ENCODE measurements at places on chromosomes 12 and 14.

GRCh38 chr14:42480255-42480654 lies 873.6 kb downstream of the LRFN5 start:
- no peak for DNase-seq

- DNase-seq = no peak
Observed at GRCh38 chr12:45637706-45638105, 91.8 kb upstream of the ARID2 start.

DNA sequence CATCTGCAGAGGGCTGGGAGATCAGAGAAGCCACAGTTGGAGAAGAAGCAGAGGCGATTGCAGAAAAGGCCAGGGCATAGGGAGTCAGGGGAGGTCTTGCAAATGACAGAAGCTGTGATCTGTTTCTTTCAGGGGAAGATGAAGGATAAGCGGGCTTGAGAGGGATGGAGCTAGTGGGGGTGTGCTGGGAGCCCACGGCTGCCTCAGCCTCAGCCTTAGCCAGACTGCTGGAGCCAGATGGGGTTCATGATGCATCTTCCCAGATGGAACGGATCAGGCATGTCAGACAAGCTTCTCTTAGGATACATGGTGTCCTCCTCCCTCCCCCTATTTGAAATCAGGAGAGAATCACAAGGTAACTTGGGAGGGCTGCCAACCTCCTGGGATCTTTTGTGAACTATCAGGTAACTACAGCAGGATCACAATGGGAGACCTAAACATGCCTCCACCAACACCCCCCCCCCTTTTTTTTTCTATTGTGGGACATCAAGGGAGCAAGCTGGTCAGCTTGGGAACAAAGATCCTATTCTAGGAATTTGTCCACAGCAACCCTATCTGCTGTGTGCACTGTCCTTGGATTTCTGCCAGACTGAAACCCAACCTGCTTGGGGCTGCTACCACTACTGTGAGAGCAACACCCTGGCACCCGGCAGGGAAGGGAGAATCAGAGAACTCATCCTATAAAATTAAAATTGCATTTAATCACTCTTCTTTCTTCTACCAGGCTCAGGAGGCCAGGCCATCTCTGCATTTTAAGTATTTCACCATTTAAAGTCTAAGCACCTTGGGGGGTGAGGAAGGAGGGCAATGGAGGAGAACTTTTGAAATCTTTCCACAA lies 10.7 kb upstream of the ATP2A2 start:
- DNase-seq = no peak

- no peak for DNase-seq
Observed at GRCh38 chr14:89332031-89332430, 85.0 kb downstream of the FOXN3 start.

DNA sequence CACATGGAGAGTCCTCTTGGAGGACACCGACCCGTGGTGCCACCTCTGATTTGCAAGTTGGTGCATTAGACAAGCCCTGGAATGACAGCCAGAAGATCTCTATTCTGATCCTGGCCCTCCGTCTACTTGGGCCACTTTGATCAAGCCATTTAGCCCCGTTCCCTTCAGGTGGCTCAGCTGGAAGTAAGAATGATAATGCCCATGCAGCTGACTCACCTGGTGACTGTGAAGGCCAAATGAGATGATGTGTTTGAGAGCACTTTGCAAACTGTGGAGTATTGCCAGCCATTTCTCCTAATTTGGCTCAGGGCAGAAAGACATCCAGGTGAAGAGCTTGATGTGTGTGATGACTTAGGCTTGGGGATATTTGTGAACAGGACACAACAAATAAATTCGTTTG lies 165.9 kb downstream of the ETV6 start:
- no peak for DNase-seq

DNA sequence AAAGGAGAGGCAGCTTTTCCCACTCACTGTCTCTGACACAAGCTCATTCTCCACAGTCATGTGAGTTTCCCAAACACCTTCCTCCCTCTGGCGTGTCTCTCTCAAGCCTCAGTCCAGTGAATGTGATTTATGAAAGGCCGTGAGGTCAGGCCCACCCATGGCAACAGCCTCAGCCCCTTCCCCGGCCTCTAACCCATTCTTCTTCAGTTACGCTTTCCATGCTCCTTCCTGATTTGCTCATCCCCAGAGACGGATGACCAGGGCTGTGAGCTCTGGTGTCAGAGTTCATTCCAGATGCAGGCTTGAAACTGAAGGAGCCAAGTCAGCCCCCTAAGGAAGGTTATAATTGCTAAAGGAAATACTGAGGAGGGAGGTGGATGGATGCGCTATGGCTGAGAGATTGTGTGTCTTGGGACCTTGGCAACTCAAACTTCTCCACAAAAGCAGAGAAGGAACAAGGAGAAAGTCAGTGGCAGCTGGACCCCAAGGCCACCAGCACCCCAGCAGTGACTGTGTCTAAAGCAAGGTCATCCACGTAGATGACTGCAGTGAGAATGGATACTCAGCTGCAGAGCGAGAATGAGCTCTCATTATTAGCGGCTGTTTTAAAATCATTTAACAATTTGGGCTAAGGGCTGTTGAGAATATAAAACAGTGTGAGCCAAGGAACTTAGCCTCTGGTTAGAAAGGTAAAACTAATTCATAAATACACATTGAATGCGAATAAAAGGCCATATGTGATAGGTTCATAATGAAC lies 84.1 kb downstream of the FBXL14 start:
- no peak for DNase-seq

- no peak for DNase-seq
Observed at GRCh38 chr12:1841586-1842182, 21.3 kb downstream of the LRTM2 start.

DNA sequence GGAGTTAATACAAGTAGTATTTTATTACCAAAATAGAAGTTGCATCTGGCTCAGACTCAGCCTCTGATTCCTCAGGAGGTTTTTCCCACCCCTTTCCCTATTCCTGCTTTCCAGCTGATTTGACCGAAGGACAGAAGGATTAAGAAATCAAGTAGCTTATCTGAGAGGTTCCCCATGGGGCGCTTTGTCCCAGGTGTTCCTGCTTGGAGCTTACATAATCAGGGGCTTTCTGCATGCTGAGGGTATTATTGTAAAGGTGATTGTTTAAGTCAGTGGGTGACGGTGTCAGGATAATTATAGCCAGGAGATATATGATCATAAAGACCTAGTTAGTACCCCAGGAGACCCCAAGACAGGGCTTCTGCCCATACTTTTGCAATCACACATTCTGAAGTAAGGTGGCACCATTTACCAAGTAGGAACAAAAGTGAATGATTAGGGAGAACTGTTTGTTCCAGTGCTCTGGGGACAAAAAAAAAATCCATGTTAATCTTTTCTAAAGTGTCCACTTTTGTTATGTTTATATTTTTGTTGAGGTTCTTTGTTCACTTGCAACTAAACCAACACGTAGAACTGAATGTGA lies 921.3 kb downstream of the NRXN3 start:
- no peak for DNase-seq

DNA sequence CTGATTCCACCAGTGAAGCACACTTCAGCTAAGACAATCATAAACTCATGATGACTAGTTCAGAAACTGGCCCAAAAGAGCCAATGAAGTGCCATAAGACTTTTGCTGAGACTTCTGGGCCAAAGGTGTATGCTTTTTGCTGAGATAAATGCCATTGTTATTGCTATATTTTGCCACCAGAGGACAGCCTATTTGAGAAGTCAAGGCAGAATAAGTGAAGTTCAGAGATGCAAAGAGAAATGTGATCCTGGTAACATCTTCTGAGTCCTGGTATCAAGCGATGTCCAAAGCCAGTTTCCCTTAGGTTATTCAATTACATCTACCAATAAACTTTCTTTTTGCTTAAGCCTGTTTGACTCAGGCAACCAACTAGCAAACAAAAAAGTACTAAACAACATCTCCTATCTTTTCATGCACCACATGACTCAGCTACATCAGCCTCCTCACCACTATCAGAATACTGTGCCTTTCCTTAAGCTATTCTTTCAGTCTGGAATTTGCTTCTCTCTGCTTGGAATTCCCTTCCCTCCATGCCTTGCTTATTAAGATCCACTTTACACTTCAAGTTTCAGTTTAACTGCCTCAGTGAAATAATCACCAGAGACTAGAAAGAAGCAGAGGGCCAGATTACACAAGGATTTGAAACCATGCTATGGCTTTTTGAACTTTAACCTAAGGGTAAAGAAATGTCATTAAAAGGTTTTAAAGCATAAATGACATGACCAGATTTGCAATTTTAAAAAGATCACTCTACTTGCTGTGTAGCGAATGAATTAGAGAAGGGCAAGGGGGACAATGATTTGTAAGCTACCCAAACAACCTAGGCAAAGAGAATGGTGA lies 14.0 kb downstream of the CRY1 start:
- DNase-seq = no peak

GRCh38 chr12:66365718-66366490 lies 63.6 kb downstream of the HELB start:
- no peak for DNase-seq

DNA sequence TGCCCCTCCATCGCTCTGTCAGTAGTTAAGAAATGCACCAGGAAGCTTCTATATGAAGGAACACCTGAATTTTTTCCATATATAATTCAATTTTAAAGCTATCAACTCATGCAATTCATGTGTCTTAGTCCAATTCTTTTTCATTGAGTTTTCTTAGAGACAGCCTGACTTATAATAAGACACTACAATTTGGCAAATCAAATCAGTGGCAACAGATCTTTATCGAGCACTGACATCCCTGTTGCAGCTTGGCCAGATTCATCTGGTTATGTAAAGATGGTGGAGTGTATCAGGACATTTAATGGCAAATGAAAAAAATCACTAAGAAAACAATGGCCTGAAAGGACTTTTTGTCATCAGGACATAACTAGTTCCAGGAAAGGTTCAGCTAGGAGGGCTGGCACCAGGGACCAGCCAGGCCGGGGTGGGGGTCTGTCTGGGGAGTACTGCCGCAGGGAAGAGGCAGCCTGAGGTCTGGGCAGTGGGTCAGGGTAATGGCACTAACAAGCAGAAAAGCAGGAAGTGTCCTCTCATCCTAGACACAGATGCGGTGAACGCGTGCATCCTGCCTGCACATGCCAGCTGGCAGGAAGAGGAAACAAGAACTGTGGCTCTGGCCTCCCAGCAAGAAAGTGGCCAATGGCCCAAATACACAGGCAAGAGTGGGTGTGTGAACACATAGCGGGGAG lies 100.5 kb upstream of the LMNTD1 start:
- no peak for DNase-seq

GRCh38 chr12:115623764-115624334 lies 653.6 kb downstream of the MED13L start:
- no peak for DNase-seq

DNA sequence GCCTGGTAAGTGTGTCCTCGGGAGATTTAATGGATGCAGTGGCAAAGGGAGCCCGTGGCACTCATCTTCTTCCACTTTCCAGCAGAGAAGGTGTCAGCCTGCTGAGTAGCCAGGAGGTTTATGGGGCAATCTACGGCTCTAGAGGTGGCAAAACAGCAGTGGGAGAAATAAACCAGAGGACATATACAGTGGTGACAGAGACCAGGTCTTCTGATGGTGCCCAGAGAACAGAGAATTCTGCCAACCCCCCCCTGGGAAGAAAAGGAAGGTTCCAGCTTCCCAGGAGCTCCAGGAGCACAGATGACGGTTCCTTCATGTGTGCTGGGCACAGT lies 43.0 kb downstream of the SMIM41 start:
- no peak for DNase-seq

- DNase-seq = no peak
Observed at GRCh38 chr14:99822800-99823455, 29.7 kb downstream of the EML1 start.

DNA sequence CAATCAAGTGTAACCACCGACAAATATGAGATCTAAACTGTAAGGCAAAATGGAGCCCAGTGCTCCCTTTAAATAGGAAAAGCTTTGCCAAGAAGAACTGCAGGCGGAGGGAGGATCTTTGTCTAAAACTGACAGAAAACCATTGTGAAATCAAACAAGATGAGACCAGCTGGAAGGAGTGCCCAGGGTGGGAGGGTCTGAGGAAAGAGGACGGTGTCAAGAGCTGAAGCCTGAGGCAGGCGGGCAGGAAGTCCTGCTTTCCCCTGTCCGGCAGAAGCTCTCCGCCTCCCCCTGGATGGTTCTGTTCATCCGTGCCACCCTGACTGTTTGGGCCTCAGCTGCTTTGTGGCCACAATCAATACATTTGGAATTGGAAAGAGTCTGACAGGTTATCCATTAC lies 37.5 kb downstream of the CDC42BPB start:
- no peak for DNase-seq

GRCh38 chr12:92272061-92272964 lies 126.7 kb upstream of the BTG1 start:
- DNase-seq = no peak

DNA sequence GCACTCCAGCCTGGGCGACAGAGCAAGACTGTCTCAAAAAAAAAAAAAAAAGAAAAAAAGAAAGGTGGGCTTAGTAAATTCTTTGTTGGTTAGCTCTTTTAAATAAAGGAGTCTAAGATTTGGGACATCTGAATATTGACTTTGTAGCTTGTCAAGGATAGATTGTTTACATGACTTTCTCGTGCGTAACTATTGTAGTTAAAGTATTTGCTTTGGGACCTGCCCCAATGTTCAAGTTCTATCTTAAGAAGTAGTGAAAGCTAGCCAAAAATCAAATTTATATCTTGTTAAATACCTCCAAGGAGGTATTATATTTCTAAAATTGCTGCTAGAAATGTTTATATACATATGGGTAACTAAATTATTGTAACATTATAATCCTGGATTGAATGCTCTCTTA lies 32.4 kb downstream of the PTPN21 start:
- DNase-seq = no peak

GRCh38 chr12:129607756-129608155 lies 296.1 kb downstream of the TMEM132D start:
- DNase-seq = no peak

- no peak for DNase-seq
Observed at GRCh38 chr14:75631453-75631831, 29.2 kb downstream of the ERG28 start.

GRCh38 chr12:27672051-27672450 lies 24.2 kb upstream of the REP15 start:
- no peak for DNase-seq

- no peak for DNase-seq
Observed at GRCh38 chr12:50344775-50345174, 51.6 kb downstream of the FAM186A start.

GRCh38 chr14:39376667-39377403 lies 55.4 kb downstream of the FBXO33 start:
- no peak for DNase-seq

- no peak for DNase-seq
Observed at GRCh38 chr14:70855486-70855885, 46.2 kb upstream of the MAP3K9 start.

Data from activated T-cell treated with anti-CD3 and anti-CD28 coated beads, Interleukin-2, amount 50 U/mL, for 48 hours (primary cell).